ENCODE measurements at places on chromosomes 2 and 18.

DNA sequence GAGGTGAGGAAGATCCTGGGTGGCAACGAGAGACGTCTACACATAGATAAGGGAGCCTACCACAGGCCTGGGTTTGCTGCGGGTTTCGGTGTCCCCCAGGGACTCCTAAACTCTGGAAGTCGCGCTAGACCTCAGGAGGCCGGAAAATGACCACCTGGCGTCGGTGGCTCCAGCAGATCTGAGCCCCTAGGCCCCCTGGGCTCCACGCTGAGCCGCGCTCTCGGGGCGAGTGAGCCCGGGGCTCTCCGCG is 987 bp upstream of the DLX1 start:
- DNase-seq = no peak

DNA sequence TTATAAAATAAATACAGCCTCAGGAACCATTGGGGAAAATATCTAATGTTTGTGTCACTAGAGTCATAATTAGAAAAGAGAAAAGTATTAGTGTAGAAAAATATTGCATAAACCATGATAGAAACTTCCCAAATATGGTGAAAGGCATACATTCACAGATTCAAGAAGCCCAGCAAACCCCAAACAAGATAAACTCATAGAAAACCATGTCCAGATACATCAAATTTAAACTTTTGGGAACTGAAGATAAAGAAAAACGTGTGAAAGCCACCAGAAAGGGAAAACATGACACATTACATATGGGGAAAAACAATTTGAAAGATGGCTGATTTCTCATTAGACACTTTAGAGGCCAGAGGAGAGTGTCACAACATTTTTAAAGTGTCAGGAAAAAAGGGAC is 236.5 kb upstream of the FN1 start:
- no peak for DNase-seq

GRCh38 chr18:49016648-49017539 is 66.1 kb upstream of the SMAD7 start:
- DNase-seq = peak; percentile 83

- DNase-seq = no peak
Measured at GRCh38 chr2:238561230-238561629, 134.5 kb downstream of the ASB1 start.

GRCh38 chr2:127700527-127701192 is 637 bp upstream of the SFT2D3 start:
- DNase-seq = no peak

GRCh38 chr2:210839034-210839433 is 282.6 kb downstream of the CPS1 start:
- no peak for DNase-seq

DNA sequence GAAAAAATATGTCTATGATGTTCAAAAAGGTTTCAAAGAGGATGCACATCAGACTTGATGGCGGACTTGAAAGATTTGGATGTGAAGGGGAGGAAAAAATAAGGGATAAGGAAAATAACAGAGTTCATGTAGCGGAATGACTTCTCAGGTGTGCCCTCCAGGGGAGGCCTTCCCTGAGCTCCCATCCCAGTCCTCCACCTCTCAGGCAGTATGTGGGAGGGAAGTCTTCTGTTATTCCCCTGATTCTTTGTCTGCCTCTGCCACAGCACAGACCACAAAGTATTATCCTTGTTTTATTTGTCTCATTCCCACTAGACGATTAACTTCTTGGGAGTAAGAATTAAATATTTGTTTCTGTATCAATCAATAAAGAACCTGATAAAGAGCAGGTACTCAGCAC is 17.7 kb downstream of the COL5A2 start:
- no peak for DNase-seq

DNA sequence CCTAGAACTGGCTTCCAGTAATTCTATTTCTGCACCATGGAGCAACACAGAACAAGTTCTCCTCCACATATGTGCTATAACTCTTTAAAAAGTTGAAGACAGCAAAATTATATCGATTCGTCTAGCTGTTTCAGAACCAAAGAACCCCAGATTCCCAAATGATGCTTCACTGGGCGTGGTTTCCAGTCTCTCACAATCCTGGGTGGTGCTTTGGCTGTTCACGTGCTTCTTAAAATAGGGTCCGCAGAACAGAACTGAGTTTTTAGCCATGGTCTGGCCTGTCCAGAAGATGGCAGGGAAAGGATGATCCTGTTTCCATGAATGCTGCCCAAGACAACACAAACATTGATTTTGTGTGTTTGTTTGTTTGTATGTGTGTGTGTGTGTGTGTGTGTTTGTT is 37.6 kb upstream of the PARD3B start:
- DNase-seq = no peak

GRCh38 chr2:175156534-175156933 is 11.5 kb downstream of the ATF2 start:
- DNase-seq = no peak

GRCh38 chr2:202337151-202337550 is 39.0 kb upstream of the BMPR2 start:
- DNase-seq = no peak

- DNase-seq = no peak
Measured at GRCh38 chr18:13568443-13569392, 157.6 kb downstream of the FAM210A start.

GRCh38 chr2:58237741-58238140 is 3.4 kb downstream of the FANCL start:
- no peak for DNase-seq

GRCh38 chr2:169136885-169137534 is 67.6 kb downstream of the DHRS9 start:
- DNase-seq = no peak

DNA sequence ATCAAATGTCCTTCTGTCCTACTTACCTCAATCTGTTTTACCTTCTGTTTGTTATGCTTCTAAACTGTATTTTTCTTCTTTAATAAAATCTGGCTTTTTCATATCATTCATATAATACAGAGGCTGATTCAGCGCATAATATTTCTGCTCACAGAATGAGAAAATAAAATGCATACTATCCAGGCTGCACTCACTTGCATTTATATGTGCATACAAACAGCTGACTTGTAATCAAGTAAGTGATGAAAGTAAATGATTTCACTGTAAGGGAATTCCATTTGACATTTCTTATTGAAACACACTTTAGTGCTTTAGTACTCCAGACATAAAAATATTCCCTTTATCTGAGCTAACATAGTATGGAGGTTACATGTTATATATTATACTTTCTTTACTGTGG is 75.3 kb upstream of the PROKR1 start:
- no peak for DNase-seq

GRCh38 chr2:238728330-238729260 is 119.3 kb upstream of the TWIST2 start:
- DNase-seq = peak; percentile 41

DNA sequence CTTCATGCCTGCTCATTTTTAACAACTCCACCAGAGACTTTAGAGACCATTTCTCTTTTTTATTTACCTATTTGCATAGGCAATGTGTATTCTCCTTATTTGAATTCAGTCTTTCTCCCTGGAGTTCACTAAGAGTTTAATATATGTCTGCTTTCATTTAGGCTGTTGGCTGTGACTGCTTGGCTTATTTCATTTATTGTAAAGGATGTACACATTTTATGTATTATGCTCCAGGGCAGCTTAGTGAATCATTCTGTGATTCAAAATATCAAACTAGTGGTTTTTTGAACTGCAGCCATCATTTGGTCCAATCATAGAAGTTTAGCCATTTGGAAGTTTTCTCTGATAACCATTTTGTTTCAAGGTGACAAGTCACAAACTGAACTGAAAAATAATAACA is 229.6 kb downstream of the LPIN1 start:
- DNase-seq = no peak

DNA sequence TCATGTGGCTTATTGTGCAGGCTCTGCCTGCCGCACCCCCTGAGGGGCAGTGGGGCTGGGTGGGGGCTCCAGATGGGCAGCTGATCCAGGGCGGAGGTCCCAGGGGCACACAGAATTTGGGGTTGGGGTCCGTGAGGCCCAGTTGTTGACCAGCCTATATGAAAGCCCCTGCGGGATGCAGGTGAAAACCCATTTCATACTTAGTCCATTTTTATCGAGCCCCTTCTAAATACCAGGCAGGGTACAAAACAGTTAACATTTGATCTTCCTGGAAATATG is 30.6 kb downstream of the MYO7B start:
- no peak for DNase-seq

- peak; percentile 24 for DNase-seq
Measured at GRCh38 chr2:179302764-179303571, 38.3 kb upstream of the SESTD1 start.

- peak; percentile 33 for DNase-seq
Measured at GRCh38 chr2:227509824-227510619, 38.1 kb downstream of the AGFG1 start.

- DNase-seq = no peak
Measured at GRCh38 chr2:54048117-54048785, 67.2 kb upstream of the ACYP2 start.

- peak; percentile 52 for DNase-seq
Measured at GRCh38 chr2:112880091-112880531, 30.9 kb upstream of the IL37 start.

DNA sequence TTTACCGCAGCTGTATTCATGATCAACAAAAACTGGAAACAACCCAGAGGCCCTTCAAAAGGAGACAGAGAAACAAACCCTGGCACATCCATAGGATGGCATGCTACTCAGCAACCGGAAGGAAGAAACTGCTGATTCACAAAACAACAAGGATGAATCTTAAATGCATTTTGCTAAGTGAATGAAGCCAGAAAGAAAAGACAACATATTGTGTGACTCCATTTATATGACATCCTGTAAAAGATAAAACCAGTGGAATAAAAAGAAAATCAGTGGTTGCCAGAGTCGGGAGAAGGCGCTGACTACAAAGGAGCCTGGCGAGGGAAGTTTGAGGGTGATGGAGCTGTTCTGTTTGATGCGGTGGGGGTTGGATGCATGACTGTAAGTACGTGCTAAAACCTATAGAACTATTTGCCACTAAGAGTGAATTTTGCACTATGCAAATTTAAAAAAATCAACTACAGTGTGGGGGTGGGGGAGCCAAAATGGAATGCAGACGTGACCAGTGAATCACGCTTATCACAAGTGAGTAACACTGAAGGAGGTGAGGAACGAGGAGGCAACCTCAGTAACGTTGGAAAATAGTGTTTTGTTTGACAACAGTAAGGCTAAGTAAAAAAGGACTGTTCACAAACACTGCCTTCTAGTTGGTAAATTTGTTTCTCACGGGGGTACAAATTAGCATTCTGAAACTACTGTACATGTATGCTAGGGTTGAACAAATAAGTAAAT is 108.9 kb downstream of the INHBB start:
- peak; percentile 18 for DNase-seq

DNA sequence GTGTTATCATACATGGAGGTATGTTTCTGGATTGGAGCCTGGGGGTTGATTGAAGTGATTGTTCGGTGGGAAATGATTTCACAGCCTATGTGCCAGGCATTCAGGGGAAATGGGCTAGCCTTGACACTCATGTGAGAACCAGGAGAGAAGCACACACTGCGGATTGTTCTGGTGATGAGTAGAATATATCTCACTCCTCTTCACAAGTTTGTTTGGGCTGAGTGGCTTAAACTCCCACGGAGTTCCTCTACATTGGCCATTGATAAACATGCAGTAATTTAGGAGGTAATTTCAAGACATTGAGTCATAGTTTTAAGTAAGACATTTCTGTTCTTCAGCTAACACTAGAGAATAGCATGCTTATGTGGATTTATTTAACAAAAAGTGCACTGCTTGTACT is 498.9 kb upstream of the NETO1 start:
- no peak for DNase-seq

GRCh38 chr2:216068-216467 is 47.8 kb downstream of the SH3YL1 start:
- DNase-seq = no peak

DNA sequence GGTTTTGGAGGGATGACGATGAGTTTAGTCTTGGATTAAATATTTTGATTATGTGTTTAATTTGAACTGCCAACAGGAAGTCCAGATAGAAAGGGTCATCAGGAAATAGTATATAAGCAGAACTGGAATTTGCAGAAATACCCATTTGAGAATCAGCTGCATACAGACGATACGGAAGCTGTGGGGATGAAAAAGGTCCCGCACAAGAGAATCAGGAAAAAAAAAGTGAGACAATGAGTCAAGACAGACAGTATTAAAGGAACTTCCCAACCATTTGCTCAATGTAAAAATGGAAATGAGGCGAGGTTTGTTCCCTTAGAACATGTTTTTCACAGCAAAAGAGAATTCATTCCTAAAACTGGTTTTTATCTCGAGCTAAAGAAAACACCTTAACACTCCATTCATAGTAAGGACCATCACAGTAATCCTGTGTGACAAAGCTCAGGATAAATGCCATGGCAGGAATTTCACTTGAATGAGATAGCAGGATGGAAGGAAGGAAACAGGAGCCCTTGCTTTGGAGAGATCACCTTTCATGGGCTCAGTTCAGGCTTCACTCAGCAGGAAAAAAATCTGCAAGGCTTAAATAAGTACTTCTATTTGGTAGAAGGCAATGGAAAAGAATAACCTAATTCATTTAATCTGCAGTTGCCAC is 29.3 kb downstream of the BCL2 start:
- no peak for DNase-seq

GRCh38 chr2:158753641-158754611 is 41.2 kb upstream of the DAPL1 start:
- DNase-seq = peak; percentile 73

DNA sequence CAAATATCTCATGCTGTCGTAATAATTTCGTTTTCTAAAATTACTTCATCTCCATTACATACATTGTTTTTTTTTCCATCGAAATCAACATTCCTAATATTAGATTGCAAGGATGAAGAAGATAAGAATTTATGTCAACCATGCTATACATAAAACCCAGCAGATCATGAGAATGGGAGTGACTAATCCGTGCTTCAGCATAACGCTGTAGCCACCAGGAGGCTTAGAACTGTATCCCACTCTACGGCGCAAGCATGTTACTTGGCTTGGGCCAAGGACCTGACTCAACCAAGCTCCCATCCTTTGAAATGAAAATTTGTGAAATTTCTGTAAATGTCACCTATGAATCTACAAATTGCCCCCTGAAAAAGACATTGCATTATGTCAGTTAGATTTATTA is 392.5 kb downstream of the FIGN start:
- no peak for DNase-seq

Data from astrocyte of the spinal cord (primary cell).